ENCODE measurements at places on chromosomes 4 and X.

DNA sequence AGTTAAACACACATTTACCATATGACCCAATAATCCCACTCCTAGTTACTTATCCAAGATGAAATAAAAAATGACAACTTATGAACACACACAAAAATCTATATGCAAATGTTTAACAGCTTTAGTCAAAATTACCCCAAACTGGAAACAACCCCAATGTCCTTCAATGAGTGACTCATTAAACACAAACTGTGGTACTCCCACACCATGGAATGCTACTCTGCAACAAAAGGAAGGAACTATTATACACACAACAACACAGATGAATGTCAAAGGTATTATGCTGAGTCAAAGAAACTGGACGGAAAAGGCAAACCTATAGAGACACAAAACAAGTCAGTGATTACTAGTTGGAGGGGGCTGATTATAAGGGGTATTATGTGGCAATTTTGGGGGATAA lies 40.5 kb downstream of the MED14 start:
- no peak for DNase-seq

GRCh38 chrX:47523713-47524166 lies 37.3 kb upstream of the ARAF start:
- DNase-seq: no peak

DNA sequence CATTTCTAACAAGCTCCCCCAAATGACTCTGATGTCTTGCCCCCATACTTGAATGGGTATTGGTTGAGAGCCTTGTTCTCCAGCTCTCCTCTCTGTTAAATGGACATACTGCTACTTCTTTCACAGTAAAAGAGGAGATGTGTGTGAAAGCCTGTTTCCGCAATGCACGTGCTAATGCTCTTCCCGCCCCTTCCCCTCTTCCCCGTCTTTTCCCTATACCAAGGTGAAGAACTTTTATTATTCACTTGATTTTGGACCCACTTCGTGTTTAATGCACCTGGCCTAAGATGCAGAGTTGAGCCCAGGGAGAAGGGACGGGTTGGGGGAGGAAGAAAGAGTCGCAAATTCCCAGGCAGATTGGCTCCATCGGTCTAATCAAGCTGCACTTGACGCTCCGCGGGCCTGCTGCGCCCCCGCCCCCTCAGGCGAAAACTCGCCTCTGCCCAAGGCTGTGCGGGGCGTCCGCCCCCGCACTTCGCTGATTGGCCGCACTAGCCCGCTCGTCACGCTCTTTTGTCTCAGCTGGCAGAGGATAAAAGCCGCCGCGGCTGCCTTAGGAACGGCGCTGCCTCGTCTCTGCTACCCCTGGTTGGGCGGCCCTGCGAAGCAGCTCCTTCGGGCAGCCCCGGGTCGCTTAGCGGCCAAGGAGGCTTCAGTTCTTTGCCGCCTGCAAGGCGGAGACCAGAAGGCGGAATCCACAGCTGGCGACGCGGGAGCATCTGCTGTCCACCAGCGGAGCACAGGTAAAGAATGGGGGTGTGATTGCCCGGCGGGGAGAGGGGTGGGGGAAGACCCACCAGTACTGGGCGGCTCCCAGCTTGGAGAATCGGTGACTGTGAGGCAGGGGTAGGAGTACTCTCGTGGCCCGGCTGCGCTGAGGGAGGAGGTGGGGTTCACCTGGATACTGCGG lies at the start of gene ZCCHC12:
ZCCHC12 (plus strand) TSS at position 562 of the 910 bp plus-strand sequence. CDS start 1,421 bp downstream, outside the sequence.
- no peak for DNase-seq

- DNase-seq: no peak
Measured at GRCh38 chrX:29541038-29541437, 674.3 kb upstream of the MAGEB2 start.

DNA sequence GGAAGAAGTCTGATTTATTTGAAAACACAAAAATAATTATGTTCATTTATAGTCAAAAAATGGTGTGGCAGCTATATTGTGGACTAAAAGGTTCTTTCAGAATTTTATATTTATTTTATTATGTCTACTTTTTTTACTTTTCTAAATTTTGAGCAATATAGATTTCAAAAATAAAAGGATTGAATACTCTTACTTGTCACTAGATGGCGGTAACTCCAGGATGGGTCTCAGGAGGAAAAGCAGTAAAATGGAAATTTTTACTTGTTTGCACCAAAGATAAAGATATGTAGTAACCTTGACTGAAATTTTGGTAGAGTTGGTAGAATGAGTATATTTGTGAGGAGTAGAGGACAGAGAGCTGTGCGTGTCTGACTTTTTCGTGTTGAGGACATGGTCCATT lies 14.5 kb upstream of the DACH2 start:
- DNase-seq: no peak

GRCh38 chrX:38205039-38205438 lies 15.6 kb downstream of the SRPX start:
- DNase-seq: no peak

GRCh38 chr4:24335616-24336015 lies 248.7 kb downstream of the DHX15 start:
- DNase-seq: no peak

All from non-pigmented ciliary epithelial cell (primary cell).